M059J (cell line): ENCODE measurements at places on chromosomes 1 and 21.
A peak's percentile ranks its signal among the peaks of the same experiment; 100 is the strongest.

DNA sequence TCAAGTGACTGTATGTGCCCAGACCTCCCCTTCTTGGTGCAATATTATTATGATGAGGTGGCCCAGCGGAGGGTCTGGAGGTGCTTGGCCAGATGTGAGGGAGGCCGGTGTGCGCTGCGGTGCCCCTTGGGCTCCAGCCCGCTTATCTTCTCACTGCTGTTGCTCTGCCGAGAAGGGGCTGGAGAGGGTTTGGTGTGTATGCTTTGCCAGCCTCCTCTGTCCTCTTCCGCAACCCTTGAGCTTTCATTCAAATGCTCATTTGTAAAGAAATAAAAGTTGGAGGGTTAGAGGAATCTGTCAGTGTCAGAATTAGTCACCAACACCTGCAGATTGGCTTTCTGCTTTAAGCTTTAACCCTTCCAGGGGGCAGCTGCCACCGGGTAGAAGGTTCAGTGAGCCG, 19.7 kb downstream of the RNF220 start:
- DNase-seq, result no peak

GRCh38 chr1:184813528-184814089, 59.0 kb upstream of the EDEM3 start:
- DNase-seq, result peak; percentile 11

DNA sequence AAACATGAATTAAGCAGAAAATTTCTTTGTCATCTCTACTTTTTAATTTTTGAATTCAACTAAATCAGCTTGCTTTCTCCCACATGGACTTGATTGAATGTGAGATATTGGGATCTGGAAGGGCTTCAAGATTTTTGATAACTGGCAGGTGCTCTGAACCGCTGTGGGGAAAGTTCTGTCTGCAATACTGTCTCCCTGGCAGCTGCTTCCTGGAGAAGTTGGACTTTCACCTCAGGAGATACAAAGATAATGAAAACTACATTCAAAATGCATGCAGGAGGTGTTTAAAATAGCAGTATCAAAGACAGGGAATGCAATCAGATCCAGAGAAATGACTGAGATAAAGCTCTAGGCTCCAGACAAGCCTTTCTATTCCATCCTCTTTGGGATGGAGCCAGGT, 338.3 kb downstream of the NEGR1 start:
- DNase-seq, result no peak

DNA sequence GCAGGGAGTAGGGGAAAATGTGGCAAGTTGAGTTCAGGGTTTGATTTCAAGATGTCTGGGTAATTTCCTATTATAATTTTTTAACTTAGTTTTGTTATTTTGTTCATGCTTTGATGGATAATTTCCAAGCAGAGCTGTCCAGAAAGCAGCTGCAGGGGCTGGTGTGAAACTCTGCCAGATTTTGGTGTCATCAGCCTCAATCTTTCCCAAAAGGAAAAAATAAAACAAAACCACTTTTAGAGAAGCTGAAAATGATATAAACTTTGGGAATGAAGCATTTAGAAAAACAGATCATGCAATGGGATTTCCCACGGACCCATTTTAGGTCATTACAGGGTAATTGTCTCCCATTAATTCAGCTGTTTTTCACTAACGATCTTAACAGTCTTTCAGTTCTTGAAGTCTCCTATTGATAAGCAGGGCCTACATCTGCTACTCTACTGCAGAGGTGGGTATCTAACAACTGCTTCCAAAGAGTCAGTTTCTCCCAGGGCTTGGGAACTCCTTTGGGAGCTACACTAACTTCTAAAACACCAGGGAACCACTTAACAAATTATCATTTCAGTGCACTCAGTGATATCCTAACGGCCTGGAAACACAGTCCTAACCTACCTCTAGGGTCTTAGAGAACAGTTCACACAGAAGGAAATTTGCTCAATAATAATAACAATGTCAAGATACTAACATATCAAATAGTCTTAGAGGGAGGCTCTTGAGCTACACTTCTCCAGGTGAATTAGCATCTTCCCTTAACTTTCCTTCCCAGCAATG, 12.3 kb downstream of the ZNF436 start:
- no peak for DNase-seq

- no peak for DNase-seq
Observed at GRCh38 chr1:161068306-161069234, 1.1 kb downstream of the ARHGAP30 start.

DNA sequence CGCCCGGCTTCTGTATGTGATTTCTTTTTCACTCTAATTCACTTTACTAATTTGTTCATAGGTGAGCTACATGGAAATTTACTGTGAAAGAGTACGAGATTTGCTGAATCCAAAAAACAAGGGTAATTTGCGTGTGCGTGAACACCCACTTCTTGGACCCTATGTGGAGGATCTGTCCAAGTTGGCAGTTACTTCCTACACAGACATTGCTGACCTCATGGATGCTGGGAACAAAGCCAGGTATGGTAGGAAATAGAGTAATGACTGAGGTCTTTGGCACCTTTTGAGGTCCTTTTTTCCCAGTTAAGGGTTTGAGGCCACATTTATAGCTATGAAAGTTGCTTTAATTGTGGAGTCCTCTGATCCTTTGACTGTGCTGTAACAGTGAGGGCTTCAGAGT, 56.9 kb downstream of the KIF1B start:
- DNase-seq, result peak; percentile 56

GRCh38 chr1:68442006-68442405, 7.7 kb downstream of the RPE65 start:
- no peak for DNase-seq

GRCh38 chr1:30537279-30537678, 186.1 kb downstream of the MATN1 start:
- DNase-seq, result no peak

GRCh38 chr1:188444526-188444925, 1615.8 kb downstream of the PLA2G4A start:
- no peak for DNase-seq

- peak; percentile 76 for DNase-seq
Observed at GRCh38 chr1:183267646-183268431, 81.8 kb downstream of the LAMC2 start.

DNA sequence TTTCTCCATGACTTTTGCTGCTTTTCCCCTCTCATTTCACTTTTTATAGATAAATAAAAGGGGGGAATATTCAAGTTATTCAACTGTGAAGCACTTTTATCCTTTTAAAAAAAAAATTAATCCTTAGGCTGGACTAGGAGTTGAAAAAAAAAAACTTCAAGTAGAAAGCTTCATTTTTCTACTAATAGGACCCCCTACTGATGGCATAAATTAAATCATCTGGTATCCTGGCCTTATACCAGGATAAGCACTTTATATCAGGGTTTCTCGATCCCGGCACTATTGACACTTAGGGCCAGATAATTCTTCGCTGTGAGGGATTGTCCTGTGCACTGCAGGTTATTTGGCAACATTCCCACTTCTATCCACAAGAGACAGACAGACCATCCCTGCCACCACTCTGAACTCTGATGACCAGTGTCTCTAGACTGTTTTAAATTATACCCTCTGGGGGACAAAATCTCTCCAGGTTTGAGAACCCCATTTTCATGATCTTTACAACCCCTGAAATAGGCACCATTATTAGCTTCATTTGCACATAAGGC, 17.6 kb downstream of the USP33 start:
- no peak for DNase-seq

DNA sequence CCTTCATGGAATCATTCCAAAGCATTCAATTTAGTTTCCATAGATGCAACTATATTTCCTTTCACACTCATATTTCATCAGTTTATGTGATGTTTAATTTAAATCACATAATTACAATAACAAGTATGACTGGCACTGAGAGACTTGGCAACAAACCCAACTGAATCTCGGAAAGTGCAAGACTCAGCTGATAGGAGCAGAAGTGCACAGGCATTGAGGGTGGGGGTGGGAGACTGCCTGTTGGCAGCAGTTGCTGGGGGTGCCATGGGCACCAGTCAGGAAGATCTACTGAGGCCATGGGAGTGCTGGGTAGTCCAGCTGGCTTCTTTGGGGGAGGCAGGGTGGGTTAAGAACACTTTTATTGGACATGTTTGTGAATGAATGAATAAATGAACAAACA, 10.4 kb upstream of the HMGB4 start:
- DNase-seq, result no peak

DNA sequence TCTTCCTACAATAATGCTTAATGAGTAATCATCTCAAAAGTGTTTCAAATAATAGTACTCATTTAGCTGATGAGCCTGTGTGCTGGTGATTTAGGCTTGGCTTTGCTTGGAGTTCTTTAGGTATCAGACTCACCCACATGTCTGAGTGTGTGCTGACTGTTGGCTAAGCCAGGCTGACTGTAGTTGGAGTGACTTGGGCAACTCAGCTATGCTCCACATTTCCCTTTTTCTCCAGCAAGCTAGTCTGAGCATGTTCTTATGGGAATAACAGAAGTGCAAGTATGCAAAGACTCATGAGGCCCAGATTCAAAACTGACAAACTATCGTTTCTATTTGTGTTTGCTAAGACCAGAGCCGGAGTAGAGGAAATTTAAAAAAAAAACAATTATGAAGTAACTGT, 99.0 kb upstream of the ADGRL4 start:
- no peak for DNase-seq

GRCh38 chr1:218344814-218345672, at the start of gene TGFB2:
Gene TGFB2 (plus strand): TSS chr1:218345336. CDS start chr1:218346702, 1,366 bp downstream.
- DNase-seq, result peak; percentile 98

DNA sequence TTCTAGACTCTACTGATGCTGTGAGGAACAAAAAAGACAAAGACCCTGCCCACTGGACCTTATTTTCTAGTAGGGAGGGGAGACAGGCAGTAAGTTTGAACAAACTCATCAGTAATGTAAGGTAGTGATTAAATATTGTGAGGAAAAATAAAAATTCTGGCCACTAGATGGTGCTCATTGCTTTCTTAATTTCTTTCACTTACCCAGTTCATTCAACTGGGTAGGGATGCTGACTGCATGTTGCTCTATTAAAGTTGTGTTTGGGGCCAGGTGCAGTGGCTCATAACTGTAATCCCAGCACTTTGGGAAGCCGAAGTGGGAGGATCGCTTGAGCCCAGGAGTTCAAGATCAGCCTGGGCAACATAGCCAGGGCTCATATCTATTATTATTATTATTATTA, 6.3 kb upstream of the KYAT3 start:
- peak; percentile 82 for DNase-seq

- no peak for DNase-seq
Observed at GRCh38 chr1:175620376-175620775, 123.0 kb downstream of the TNR start.

- no peak for DNase-seq
Observed at GRCh38 chr1:163472651-163473248, 151.0 kb downstream of the NUF2 start.

DNA sequence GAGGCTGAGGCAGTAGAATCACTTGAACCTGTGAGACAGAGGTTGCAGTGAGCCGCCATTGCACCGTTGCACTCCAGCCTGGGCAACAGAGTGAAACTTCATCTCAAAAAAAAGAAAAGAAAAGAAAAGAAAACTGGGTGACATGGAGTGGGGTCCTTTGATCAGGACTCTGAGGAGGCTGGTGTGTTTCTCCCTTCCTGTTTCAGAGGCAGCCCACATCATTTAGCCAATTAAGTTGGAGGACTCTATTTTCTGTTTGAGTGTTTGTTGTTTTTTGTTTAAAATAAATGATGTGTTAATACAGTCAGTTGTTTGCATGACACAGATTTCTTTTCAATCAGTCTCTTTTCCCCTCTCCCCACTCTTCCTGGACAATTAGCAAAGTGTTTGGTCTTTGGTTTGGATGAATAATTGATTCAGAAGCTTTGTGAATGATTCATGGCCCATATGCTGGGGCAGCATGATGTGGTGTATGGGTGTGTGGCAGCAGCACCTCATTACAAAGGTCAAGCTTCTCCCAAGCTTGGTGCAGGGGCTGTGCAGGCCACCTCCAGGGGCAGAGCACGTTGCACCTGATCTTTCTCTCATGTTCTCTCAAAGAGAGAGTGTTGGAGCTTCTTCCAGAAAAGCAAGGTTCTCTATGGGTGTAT, 48.8 kb downstream of the CACNA1E start:
- no peak for DNase-seq

DNA sequence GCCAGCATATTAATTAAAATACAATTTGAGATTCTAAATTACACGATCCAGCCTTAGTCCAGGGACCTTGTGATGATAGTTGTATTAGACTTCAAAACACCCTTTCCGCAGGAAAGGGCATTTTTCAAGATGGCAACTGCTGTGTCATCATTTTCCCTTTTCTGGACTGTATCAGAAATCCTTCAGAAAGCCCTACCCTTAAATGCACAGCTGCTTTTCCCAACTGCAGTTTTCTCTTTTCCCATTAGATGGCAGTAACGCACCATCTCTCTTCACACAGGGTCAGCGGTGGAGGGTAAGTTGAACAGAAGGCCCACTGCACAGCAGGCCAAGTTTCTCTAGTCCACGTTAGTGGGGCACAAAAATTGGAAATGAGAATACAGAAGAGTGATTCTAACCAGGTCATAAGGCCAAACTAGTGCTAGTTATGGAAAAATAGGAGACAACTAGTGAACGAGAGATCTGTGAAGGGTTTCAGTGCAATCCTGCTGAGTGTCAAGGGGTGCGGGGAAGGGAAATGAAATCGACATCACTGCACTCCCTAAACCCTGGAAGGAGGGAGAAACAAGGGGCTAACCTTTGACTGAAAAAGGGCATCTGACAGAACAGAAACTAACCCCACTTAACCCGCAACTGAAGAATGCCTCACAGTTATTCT, 22.1 kb upstream of the TDRD10 start:
- DNase-seq, result peak; percentile 77

- DNase-seq, result no peak
Observed at GRCh38 chr1:62013264-62013663, 181.4 kb upstream of the L1TD1 start.

- DNase-seq, result no peak
Observed at GRCh38 chr1:8914466-8914865, 31.2 kb upstream of the CA6 start.

GRCh38 chr1:54714881-54715492, 674 bp upstream of the TTC4 start:
- no peak for DNase-seq

- DNase-seq, result no peak
Observed at GRCh38 chr1:45003741-45004140, 7.4 kb downstream of the HECTD3 start.

- DNase-seq, result no peak
Observed at GRCh38 chr1:107976431-107976830, 11.5 kb upstream of the VAV3 start.

GRCh38 chr1:151612501-151613281, 841 bp downstream of the SNX27 start:
- DNase-seq, result peak; percentile 41

GRCh38 chr21:29302359-29302875, 3.7 kb downstream of the BACH1 start:
- peak; percentile 41 for DNase-seq

DNA sequence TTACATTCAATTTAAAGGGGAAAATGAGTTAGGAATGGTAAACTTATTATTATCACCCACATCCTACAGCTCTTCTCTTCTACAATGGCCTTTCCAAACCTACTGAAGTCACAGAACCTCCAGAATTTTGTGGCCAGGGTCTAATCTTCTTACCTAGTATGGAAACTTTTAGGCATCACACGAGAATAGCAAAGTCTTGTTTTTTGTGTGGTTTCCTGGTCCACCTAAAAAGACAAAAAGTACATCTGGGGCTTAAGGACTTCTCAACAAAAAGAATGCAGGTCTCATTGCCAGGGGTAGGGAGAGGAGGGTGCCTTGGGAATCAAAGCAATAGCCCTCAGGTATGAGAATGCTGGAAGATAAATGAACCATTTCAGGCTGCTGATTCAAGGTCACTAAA, 345.3 kb downstream of the LMX1A start:
- no peak for DNase-seq

GRCh38 chr1:199687321-199687720, 340.2 kb upstream of the NR5A2 start:
- peak; percentile 75 for DNase-seq

- no peak for DNase-seq
Observed at GRCh38 chr21:36482673-36483072, 2.8 kb upstream of the CLDN14 start.

- no peak for DNase-seq
Observed at GRCh38 chr1:60662486-60663044, 419.8 kb upstream of the NFIA start.
